ENCODE measurements at places on chromosomes 1 and 21. TPM values are rescaled to one million over a fixed set of nuclear protein-coding genes. Genes with fewer than 3 reads are reported as not detected.

IL19 gene
- not detected for total RNA-seq

SYPL2 gene
- total RNA-seq: 0.26 TPM

RGS18 gene
- total RNA-seq: 0.17 TPM

MLLT11 gene
- total RNA-seq: 2.8 TPM

LINGO4 gene
- total RNA-seq: not detected

KNCN gene
- total RNA-seq: not detected

RSPH1 gene
- total RNA-seq: not detected

SLC5A3 gene
- 28.6 TPM for total RNA-seq

LRRC7 gene
- total RNA-seq: not detected

SLC22A15 gene
- total RNA-seq: 21.0 TPM

CCDC24 gene
- 3.5 TPM for total RNA-seq

KRTAP13-2 gene
- not detected for total RNA-seq

TMEM240 gene
- 4.9 TPM for total RNA-seq

CDCA8 gene
- total RNA-seq: 0.26 TPM

PLEKHN1 gene
- under 0.01 TPM for total RNA-seq

TMEM51 gene
- 6.1 TPM for total RNA-seq

CLEC20A gene
- not detected for total RNA-seq

CLDN17 gene
- not detected for total RNA-seq

RHOU gene
- total RNA-seq: 20.8 TPM

TCEA3 gene
- total RNA-seq: 37.5 TPM

WDR26 gene
- 83.4 TPM for total RNA-seq

IFNGR2 gene
- total RNA-seq: 36.5 TPM

KLHDC8A gene
- total RNA-seq: not detected
